ENCODE measurements at places on chromosomes 6 and 20.
A peak's percentile ranks its signal among the peaks of the same experiment; 100 is the strongest.

DNA sequence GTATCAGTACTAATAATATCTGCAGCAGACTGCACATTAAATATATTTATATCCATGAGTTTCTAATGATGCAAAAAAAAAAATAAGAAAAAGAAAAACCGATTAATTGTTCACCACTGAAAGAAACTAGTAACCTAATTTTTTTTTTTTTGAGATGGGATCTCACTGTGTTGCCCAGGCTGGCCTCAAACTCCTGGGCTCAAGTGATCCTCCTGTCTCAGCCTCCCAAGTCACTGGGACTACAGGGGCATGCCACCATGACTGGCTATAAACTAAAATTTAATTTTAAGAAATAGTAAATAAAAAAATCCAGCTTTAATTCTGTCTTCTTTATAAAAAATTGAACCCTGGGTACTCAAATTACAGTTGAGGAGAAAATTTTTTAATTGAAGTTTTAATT lies 358.2 kb downstream of the QKI start:
- no peak for DNase-seq

DNA sequence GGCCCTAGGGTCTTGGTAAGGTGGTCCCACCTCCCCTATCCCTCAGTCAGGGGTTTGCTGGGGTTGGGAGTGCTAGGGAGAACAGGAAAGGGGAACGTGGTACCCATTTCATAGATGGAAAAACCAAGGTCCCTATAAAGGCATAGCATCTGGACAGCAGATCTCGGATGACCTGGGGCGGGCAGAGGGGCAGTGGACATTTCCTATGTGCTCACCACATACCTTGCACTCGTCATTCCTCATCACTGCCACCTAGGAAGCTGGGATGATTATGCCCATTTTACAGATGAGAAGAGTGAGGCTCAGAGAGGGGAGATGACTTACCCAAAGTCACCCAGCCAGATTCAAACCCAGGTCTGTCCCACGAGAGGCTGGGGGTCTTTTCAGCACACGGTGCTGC lies 12.1 kb downstream of the MYLK2 start:
- DNase-seq: no peak

DNA sequence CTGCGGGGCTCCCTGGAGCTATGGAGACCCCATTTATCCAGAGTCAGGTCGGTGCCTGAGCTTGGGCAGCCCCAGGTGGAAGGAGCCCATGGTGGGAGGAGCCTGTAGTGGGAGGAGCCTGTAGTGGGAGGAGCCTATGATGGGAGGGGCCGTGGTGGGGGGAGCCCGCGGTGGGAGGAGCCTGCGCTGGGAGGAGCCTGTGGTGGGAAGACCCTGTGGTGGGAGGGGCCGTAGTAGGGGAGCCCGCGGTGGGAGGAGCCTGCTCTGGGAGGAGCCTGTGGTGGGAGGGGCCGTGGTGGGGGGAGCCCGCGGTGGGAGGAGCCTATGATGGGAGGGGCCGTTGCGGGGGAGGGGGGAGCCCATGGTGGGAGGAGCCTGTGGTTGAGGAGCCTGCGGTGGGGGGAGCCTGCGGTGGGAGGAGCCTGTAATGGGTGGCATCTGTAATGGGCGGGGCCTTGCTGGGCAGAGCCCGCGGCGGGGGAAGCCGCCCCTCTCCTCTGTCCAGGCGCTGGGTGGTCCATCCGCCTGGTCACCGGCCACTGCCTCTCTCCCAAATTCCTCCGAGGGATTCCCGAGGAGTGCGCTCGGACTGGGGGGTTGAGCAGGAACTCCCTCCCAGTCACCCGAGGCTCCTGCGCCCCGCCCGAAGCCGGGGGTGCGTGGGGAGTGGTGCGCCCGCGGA lies 567 bp upstream of the FNDC11 start:
- DNase-seq: peak; percentile 82

- DNase-seq: no peak
These were observed 84.9 kb upstream of the TGM3 start for GRCh38 chr20:2210646-2211552.

DNA sequence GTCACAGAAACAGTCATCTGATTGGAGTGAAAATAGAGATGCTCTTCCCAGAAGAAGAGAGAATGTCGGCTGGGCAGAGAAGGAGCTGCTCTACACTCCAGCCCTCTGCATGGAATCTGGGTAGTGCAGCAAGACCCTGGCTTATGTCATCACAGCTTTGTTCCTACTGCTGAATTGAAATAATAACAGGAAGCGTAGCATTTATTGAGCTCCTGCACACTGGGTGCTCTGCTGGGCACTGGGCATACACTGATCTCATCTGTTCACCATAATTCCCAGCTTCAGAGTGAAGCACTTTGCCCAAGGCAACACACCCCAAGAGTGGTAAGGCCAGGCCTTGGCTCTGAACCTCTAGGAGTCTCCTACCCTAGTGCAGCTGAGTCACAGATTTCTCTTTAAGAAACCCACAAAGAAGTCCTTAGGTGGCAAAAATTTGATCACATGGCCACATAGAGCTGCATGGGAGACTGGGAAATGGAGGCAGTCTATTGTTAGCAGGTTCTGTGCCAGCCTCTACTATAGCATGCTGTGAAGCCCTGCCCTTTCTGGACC lies 3.9 kb upstream of the SDCBP2 start:
- DNase-seq: no peak

DNA sequence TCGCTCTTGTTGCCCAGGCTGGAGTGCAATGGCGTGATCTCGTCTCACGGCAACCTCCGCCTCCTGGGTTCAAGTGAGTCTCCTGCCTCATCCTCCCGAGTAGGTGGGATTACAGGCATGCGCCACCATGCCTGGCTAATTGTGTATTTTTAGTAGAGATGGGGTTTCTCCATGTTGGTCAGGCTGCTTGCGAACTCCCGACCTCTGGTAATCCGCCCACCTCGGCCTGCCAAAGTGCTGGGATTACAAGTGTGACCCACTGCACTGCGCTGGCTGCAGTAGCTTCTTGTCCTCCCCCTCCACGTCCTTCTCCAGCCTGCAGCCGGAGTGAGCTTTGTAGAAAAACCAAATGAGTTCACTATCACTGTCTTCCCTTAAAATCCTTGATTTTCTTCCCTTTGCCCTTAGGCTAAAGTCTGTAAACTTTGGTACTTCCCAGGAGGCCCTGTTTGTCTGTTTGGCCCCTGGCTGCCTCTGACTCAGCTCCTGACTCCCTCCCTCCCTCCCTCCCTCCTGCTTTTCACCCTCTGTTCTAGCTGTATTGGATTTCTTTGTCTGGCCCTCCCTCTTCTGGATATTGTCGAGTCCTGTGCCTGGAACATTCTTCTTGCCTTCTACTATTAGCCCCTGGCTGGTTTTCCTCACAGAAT lies 12.9 kb downstream of the PARD6B start:
- DNase-seq: no peak

DNA sequence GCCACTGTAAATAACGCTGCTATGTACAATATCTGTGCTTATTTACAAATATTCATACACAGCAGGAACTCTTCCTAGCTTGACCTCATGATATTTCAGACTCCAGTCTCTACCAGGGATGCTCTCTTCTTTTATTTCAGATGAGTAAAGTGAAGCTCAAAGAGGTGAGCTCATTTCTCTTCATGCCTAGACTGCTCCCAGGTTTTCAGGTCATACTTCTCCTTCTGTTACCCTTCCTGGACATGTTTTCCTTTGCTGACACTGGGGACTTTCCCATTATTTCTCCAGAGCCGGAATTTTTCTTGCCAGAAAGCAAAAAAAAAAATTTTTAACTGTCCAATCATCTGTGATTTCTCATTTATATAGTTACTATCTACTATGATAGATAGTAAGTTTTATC lies 147.2 kb upstream of the DST start:
- DNase-seq: no peak

- DNase-seq: no peak
These were observed 11.1 kb upstream of the HTR1B start for GRCh38 chr6:77474286-77474956.
